ENCODE measurements at places on chromosomes 2 and 18.

DNA sequence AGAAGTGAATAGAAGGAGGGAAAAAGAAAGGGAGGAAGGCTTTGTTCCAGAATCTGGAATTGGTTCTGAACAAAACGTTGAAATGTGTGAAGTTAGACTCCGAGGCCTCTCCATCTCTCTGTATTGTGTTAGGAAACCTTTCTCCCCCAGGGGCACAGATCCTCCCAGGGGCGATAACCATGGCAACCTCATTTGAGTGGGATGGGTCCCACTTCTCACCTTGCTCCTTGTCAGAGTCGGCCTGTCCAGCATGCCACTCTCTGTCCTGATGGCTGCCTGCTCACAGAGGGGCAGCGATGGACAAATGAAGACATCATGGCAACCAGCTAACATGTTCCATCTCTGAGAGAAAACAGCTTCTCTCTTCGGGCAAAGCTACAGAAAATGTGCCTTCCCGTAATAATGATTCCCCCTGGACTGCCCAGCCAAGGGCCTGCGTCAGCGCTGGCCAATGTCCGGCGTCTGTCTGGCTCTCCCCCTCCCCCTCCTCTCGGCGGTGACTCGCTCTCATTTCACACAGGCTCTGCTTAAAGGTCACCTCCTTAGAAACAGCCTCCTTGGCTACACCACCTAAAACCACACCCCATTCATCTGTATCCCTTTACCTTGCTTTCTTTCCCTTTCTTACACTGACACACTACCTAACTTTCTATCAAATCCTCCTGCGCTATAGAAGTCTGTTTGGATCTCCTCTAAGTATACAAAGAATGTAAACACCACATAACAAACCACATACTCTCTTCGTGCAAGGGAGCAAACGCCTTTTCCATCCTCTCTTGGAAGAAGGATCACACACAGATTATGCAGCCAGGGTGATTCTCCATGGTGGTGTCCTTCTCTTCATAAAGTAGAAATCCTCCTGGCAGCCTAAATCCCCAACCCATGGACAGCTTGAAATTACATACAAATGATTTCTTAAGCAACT lies 32.1 kb upstream of the TTC39C start:
- no peak for DNase-seq

GRCh38 chr18:57431467-57432080 lies 3.6 kb upstream of the ONECUT2 start:
- DNase-seq: no peak

- DNase-seq: no peak
These were observed 15.4 kb downstream of the ARHGAP28 start for GRCh38 chr18:6744816-6745455.

DNA sequence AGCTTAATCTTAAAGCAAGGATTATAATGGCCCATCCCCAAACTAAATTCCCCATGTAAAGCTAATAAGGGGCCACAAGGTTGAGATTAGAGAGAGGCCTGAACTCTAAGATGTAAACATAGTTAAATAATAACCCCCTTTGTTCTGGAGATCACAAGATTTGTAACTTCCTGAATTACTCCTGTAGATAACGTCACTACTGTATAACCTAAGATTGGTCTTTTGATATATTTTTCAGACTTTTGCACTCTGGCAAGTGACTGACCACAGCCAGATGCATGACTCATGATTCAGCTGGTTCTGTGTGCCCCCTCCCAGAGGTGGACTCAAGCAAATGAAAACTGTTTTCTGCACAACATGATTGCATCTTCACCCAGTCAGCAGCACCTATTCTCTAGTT lies 686.0 kb upstream of the DDX18 start:
- no peak for DNase-seq

DNA sequence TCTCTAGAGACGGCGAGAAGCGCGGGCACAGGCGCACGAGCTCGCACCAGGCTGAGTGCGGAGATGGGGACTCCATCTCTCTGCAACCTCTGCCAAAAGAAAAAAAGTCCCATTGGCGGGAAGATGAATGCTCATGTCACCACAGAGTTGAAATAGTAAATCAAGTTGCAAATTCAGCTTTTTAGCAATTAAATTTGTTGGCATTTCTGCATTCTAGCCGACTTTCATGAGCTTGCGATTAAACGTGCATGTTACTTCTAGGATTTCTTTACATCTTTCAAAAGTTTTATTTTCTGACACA lies 588 bp downstream of the CHAC2 start:
- DNase-seq: no peak

- no peak for DNase-seq
These were observed 21.8 kb upstream of the ZNF512 start for GRCh38 chr2:27561060-27561459.

GRCh38 chr18:13381331-13381730 lies 162.8 kb downstream of the LDLRAD4 start:
- DNase-seq: no peak

- no peak for DNase-seq
These were observed 49.1 kb upstream of the IGFBP2 start for GRCh38 chr2:216584112-216584511.

DNA sequence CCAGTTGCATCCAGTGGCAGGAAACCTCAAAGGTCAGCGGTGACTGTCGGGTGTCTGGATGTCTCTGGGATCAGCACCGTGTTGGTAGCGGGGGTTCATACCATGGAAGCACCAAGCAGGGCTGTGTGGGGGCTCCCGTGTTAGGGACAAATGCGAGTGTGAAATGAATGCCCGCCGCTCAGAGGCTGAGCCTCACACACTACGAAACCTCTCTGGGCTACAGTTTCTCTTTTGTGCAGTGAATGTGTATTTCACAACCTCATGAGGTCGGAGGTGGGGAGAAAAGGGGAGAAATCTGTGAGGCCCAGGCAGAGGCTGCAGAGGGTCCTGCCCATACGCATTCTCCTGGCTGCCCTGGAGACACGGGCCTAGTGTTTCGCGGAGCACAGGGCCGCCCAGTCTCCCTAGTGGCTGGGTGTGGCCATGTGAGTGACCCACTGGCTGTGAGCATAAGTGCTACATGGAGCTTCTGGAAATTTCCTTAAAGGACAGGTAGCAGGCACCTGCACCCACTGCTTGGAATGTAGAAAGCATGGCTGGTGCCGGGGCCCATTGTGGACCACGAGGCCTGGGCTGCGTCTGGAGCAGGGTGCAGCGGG lies 138.0 kb upstream of the GLI2 start:
- DNase-seq: no peak

- DNase-seq: no peak
These were observed 11.6 kb downstream of the OXER1 start for GRCh38 chr2:42752314-42752713.

GRCh38 chr18:69257861-69258458 lies 142.7 kb upstream of the DOK6 start:
- DNase-seq: no peak

GRCh38 chr2:239075918-239076758 lies 228.3 kb downstream of the TWIST2 start:
- DNase-seq: no peak

GRCh38 chr2:129929321-129930290 lies 49.9 kb upstream of the RAB6C start:
- no peak for DNase-seq

DNA sequence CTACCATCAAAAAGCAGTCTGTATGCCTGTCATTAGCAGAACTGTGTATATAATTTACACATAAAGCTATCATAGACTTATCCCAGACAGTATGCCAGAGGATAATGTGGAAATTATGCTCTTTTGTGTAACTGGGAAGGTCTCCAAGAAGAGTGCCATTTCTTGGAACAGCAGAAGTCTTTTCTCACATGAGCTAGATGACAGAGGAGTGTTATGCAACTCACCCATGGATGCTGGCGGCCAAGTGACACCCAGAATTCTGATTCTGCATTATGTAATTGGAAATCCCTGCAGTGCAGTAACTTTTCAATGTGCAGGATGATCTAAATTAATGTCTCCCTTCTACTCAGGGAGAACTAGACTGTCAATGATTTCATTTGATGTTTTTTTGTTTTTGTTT lies 160.0 kb downstream of the UBE2E3 start:
- no peak for DNase-seq

GRCh38 chr2:28390746-28391563 lies 1.7 kb upstream of the FOSL2 start:
- DNase-seq: no peak

DNA sequence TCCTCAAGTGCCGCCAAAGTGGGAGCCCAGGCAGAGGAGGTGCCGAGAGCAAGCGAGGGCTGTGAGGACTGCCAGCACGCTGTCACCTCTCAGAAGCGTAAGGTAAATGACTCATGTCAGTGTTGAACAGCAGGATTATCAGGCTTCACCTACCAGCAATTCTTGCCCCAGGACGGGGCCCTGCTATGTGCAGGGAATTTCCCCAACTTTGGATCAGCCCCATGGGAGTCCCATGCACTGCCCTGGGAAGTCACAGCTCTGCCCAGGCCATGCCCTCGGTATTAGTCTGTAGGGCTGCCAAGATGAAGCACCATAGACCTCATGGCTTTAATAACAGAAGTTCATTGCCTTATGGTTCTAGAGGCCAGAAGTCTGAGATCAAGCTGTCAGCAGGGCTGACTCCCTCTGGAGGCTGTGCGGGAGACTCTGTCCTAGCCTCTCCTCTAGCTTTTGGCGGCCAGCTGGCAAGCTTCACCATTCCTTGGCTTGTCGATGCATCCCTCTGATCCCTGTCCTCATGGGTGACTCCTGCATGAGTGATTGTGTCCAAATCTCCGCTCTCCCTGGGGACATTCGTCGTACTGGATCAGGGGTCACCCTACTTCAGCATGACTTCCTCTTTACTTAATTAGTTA lies 55.9 kb downstream of the TRPM8 start:
- DNase-seq: no peak

GRCh38 chr2:157443795-157444640 lies at the start of gene CYTIP:
TSS of gene CYTIP (minus strand) at chr2:157444089. CDS start at chr2:157444020, 69 bp downstream.
- DNase-seq: no peak

DNA sequence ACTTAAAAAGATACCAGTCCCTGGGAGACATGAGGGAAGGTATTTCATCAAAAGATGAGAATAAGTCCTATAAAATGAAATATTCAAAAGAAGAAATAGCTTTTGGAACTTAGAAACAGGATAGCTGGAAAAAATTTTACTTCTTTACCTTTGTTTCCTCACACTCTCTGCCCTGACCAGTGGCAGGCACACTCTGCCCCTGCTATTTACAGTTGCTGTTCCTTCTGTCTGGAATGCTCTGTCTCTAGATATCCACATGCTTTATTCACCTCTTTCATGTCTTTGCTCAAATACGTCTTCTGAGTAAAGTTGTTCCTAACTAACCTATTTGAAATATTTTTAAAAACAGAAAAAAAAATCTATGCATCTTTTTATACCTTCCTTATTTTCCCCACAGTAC lies 125.6 kb downstream of the PTRHD1 start:
- no peak for DNase-seq

GRCh38 chr2:233053928-233054784 lies 6.0 kb upstream of the INPP5D start:
- no peak for DNase-seq

- DNase-seq: no peak
These were observed 106.5 kb upstream of the TEX51 start for GRCh38 chr2:126792186-126792585.

DNA sequence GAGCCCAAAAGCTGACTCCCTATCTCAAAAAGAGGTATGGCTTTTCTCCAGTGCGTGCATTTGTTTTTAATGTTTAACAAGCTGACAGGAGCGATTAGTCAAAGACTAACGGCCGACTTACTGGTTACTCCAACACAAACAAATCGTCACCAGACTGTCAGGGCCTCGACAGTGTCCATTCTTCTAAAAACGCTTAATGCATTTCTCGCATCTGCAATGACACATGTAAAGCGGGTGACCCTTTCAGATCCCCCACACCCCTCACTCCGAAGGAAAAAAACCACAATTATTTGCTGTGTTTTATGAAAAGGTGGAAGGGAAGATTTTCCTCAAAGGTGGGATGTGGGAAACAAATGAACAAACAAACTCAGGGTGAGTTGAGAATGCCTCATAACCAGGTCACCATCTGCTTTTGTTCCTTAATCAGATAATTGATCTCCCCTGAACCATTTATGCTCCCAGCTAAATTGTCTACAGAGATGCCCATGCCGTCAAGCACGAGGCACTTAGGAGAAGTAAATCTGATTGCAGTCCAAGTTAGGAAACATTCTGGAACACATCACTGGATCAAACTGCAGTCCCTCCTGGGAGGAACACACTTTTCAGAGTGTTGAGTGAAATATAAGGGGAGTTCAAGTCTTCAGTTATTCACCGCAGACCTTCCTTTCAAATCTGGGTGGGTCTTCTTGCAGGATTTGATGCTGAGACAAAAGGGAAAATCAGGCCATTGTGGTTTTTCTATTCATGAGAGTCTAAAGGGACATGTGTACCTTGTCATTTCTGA lies 340.8 kb downstream of the CMPK2 start:
- DNase-seq: no peak

GRCh38 chr18:70994116-70994515 lies 705.3 kb downstream of the SOCS6 start:
- no peak for DNase-seq

GRCh38 chr2:74093426-74093825 lies 54.3 kb downstream of the BOLA3 start:
- no peak for DNase-seq

DNA sequence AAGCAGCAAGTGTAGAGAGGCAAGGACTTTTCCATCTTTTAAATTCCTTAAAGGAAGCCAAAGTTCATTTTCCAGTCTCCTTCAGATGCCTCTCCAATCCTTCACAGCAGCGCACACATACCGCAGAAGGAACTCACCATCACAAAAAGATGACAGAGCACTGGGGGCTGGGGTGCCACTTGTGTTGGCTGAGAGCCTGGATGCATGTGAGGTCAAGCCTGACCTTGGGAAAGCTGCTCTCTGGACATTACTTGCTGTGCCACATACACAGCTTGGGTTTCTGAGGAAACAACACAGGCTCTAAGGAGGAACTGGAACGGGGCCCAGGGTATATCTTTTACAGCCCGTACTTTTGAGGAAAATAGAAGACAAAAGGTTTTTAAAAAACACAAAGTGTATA lies 364.3 kb upstream of the MEX3C start:
- DNase-seq: no peak

- DNase-seq: no peak
These were observed 66.0 kb downstream of the MYO3B start for GRCh38 chr2:170243898-170244297.

- no peak for DNase-seq
These were observed 336.4 kb downstream of the EIPR1 start for GRCh38 chr2:3041246-3041645.

GRCh38 chr2:181915102-181915501 lies 23.6 kb downstream of the ITPRID2 start:
- DNase-seq: no peak
